Activated CD4-positive, CD25-positive, alpha-beta regulatory T cell treated with anti-CD3 and anti-CD28 coated beads, Interleukin-2, amount 50 U/mL, for 24 hours (primary cell): ENCODE measurements at places on chromosomes 13 and 19.

DNA sequence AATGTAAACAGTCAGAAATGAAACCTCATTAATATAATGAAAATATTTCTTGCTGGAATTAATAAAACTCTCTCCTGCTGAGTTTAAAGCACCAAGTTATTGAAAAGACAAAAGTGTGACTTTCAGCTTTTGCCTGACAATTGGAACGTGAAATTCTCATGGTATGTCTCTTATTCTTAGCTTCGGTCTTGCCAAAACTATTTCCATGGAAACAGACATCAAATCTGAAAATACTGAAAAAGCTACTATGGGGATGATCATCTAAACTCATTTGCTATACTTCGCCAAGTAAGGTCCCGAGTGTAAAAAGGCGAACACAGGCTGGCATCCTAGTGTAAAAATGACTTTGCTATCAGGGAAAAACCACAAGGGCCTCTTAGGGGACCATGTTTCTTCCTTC is 22.8 kb downstream of the HTR2A start:
- no peak for ATAC-seq

DNA sequence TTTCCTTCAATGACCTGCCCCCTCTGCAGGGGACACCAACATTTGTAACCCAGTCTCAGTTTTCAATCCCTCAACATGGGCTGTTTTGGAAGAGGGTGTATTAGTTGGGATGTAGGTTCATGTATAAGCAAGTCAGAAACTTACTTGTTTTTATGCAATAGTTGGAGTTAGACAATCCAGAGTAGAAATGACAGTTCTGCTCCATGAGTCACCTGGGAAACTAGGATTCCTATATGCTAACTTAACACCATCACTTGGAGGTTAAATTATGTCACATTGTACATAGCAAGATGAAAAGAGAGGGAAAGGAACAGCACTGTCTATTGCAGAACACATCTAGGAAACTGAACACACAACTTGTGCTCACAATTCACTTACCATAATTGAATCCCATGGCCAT is 436.4 kb downstream of the RFC3 start:
- no peak for ATAC-seq

DNA sequence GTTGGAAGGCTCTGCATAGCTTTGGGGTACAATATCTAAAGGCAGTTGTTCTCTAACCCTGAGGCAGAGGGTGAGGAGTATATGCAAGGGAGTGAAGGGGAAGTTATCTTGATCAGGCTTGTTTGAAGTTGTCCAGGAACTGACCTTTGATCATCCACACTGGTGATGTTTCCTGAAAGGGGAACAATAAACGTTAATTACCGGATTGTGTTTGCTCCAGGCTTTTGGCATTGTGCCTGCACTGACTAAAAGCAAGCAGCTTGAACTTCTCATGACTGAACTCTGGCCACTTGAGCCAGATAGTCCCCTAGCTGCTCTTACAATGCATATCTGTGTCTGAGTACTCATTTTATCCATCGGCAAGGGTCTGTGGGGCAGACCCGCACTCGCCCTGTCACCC is 27.0 kb upstream of the ZNF726 start:
- ATAC-seq, result no peak

GRCh38 chr19:48637948-48638830 is 1.0 kb upstream of the DBP start:
- peak; percentile 38 for ATAC-seq

DNA sequence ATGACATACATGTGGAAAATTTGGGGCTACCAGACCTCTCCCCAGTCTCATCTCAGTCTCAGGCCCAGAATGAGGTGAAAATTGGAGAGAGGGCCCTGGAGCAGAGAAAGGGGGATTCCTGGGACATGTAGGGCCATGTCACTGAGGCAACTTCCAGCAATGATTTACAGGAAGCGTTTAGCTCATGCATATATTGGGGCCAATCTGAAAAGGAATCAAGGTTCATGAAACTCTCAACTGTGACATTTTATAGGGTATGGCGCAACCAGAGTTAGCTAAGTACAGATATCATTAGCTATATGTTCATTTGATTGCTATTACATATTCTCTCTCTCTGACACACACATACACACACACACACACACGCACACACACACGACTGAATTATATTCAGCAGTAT is 86.3 kb downstream of the RNASEH2B start:
- no peak for ATAC-seq

DNA sequence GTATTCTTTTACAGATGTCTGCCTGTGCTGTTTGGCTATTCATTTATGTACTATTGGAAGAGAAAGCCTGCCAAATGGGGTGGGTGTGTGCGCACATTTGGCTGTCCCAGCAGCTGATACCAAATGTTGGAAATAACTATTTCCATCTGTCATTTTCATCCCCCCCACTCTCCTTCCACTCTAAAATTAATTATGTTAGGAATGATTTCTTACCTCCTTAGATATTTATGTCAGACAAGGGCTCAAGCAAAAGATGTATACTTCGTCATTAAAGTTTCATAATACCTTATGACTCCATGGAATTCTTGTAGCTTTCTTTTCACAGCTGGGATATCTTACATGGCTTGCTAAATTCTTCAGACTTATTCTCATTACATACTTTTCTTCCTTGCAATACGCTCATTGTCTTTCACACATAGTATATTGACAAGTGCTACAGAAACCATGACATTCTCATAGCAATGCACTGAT is 18.6 kb downstream of the ITM2B start:
- no peak for ATAC-seq

GRCh38 chr13:77040076-77040475 is 13.1 kb upstream of the FBXL3 start:
- ATAC-seq, result no peak

GRCh38 chr19:3251229-3251628 is 26.8 kb downstream of the CELF5 start:
- no peak for ATAC-seq

GRCh38 chr19:43956827-43957226 is 5.8 kb downstream of the ZNF221 start:
- no peak for ATAC-seq

GRCh38 chr13:27535546-27535945 is 84.8 kb downstream of the LNX2 start:
- no peak for ATAC-seq
